ENCODE measurements at places on chromosomes 2 and 18.

- no peak for DNase-seq
Observed at GRCh38 chr2:42562474-42563144, 5.8 kb upstream of the MTA3 start.

DNA sequence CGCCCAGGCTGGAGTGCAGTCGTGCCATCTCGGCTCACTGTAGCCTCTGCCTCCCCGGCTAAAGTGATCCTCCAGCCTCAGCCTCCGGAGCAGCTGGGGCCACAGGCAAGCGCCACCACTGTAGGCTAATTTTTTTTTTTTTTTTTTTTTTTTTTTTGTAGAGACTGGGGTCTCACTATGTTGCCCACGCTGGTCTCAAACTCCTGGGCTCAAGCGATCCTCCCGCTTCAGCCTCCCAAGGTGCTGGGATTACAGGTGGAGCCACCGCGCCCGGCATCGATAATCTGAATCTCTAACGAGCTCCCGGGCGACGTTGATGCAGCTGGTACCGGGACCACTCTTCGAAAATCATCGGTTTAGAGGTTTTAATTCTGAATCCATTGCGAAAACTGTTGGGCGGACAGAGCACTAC is 520 bp upstream of the CYP20A1 start:
- no peak for DNase-seq

- no peak for DNase-seq
Observed at GRCh38 chr18:43661570-43661969, 384.3 kb upstream of the SYT4 start.

DNA sequence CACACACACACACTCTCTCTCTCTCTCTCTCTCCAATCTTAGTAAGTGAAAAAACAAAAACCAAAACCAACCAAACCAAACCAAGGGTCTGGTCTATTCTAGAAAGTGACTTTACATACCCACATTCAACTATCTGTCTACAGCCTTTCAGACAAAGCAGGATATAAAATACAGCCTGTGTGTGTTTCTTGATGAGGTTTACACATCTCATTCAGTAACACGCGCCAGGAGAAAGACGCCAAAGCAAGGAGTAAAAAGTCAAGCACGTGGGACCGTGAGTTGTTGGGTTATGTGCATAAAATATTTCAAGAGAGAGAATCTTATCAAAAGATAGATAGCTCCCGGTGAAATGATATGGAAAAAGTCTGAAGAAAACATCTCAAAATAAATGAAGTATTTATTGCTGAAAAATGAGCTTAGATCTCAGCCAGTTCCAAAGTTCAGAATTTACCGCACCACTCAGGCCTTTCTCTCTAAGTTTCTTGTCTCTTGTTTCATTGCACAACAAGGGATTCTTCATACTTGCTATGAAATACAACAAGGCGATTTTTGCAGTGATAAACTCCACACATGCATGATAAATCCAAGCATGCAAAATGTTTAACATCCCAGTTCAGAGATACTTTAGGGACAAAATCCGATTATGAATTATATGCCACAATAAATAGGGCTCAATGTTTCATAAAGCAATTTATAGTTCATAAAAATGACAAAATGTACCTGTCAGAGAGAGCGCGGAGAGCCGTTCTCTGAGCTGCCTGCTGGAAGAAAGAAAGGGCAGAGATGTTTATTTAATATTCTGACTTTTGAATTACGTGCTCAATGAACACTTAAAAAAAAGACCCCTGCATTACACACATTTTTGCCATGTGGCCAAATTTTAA is 159.3 kb upstream of the REV1 start:
- no peak for DNase-seq

DNA sequence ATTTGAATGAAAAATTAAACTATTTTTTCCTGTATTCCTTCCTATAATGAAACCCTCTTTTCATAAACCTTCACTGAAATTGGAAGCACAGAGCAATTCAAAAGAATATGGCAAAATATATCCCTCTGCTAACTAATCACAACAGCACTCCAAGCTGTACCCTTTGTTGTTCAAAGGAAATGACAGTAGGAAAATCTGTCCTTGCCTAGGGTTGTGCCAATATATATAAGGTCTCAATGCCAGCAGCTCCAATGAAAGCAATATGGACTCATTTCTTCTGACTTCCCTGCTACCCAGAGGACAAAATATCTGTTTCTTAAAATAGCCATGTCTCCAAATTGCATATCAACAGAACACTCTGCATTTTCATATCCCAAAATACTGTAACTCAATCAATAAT is 373.9 kb upstream of the MC4R start:
- no peak for DNase-seq

- no peak for DNase-seq
Observed at GRCh38 chr2:170298115-170298514, 120.2 kb downstream of the MYO3B start.

GRCh38 chr18:23875966-23876895 is 138.3 kb upstream of the TTC39C start:
- DNase-seq, result no peak

GRCh38 chr2:9158786-9159779 is 47.5 kb upstream of the ASAP2 start:
- DNase-seq, result no peak

DNA sequence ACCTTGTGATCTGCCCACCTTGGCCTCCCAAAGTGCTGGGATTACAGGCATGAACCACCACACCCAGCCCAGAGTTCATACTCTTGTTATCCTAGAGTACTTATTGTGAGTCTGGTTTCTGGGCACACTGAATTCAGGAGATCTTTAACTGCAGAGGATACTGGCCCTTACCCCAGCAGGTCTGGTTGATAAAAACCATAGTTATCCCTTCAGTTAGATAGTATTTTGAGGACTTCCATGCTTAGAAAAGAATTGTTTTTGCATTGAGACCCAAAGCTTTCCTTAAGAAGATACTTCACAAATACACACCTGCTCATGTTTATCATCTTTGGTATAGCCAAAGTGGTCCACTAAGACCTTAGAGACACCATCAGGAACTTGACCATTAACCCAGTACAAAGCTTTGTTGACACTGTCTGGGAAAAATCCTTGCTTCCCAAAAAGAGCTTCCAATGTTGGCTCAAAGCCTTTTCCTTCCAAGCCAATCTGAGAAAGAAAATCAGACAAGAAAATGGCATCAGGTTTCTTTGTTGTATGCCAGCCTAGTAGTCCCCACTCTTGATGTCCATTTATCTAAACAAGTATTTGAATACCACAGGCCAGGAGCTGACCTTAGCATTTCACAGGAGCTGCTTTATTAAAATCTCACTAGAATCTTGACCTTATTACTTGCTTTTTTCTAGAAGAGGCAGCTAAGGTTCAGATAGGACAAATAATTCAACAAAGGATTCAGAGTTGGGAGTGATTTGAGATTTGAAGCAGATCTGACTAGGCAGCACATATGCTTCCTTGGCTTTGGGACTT is 17.2 kb downstream of the APOB start:
- DNase-seq, result no peak

DNA sequence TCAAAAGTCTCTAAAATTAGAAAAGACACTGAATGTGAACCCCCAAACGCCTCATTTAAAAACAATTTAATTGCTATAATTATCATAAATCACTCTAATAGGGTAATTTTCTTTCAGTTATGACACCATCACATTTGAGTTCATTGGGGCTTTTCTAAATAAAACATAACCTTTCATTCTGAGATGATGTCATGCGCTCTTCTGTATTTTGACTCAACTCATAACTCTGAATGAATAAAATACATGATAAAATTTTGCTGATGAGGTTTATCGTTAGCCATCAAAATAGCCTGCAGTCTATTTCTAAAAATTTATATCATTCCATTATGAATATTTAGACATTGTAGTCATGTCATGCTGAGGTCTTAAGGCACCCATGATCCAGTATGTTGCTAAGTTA is 1099.7 kb downstream of the SUCLG1 start:
- DNase-seq, result no peak

- no peak for DNase-seq
Observed at GRCh38 chr2:240579771-240580614, 6.5 kb upstream of the CAPN10 start.

- DNase-seq, result no peak
Observed at GRCh38 chr2:156466739-156467405, 30.7 kb downstream of the GPD2 start.

DNA sequence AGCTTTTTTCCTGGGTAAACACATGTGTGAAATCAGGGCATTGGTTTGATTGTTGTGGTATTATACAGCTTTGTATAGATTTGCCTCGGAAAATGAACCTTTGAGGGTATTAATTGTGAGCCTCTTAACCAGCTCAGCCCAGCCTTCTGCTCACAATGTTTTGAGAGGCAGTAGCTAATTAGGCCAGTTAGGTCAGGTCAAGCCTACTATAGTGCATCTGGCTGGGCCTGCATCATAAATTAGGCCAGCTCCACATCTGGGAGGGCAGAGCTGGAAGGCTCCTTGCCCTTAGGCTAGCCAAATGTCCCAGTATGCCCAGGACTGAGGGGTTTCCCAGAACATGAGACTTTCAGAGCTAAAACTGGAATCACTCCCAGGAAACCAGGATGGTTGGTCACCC is 43.0 kb downstream of the LRATD1 start:
- no peak for DNase-seq

GRCh38 chr2:119760237-119760955 is 674 bp downstream of the PTPN4 start:
- no peak for DNase-seq

- no peak for DNase-seq
Observed at GRCh38 chr18:31490387-31490786, 7.6 kb upstream of the DSG2 start.

DNA sequence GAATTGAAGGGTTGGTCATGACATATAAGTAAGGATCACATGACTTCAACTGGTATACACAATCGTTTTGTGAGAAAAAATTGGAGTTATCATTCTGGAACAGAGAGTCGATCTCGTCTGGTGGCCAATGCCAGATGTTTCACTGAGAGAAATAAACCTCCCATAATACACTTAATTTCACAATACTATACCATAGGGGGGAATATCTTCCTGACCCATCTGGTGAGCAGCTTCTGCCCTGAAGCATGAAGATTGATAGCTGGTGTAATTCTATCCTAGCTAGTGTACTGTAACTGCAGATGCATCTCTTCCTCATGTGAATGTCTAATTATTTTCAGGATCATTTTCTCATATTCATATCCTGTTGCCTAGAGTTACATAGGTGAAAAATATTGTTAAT is 15.7 kb upstream of the CDH7 start:
- DNase-seq, result no peak
